Adrenal gland (tissue), 19 donors: ENCODE measurements at places on chromosomes 1 and 21.

- DNase-seq, result no peak
- no peak overlapping the region for H3K27ac ChIP-seq
- no peaks in the 10 kb centered on the region for H3K36me3 ChIP-seq
- H3K27me3 ChIP-seq, result no peaks in the 10 kb centered on the region
- no peaks in the 10 kb centered on the region for H3K4me1 ChIP-seq
Measured at GRCh38 chr1:47362828-47363227, 29.2 kb downstream of the CMPK1 start.

DNA sequence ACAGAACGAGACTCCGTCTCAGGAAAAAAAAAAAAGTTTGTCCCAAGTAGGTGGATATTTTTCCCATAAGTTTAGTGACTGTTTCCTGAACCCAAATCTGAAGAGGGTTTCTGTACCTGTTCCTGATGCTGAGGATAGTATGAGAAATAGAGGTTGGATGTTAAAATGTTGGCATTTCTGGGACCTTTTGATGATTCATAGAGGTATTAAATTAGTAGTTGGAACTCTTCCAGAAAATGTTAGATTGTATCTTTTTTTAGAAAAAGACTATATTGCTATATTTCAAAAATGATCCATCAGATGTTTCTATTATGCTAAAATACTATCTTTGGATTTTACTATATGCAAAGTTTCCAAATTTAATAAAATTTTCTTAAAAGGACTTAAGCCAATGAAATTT is 2.9 kb upstream of the CENPL start:
- H3K4me3 ChIP-seq, result no peak overlapping the region
- H3K27me3 ChIP-seq, result no peaks in the 10 kb centered on the region
- H3K4me1 ChIP-seq, result peaks cover 7% of the 10 kb centered on the region
- H3K27ac ChIP-seq, result no peak overlapping the region

GRCh38 chr1:15524021-15524282 is at the start of gene CASP9:
Gene CASP9 (minus strand): TSS chr1:15524215. CDS start chr1:15524200, 15 bp downstream.
- no peak for DNase-seq
- no peaks in the 10 kb centered on the region for H3K36me3 ChIP-seq
- peak within 1 kb of the TSS; percentile 94 for H3K27ac ChIP-seq
- no peak within 1 kb of the TSS for H3K4me3 ChIP-seq

DNA sequence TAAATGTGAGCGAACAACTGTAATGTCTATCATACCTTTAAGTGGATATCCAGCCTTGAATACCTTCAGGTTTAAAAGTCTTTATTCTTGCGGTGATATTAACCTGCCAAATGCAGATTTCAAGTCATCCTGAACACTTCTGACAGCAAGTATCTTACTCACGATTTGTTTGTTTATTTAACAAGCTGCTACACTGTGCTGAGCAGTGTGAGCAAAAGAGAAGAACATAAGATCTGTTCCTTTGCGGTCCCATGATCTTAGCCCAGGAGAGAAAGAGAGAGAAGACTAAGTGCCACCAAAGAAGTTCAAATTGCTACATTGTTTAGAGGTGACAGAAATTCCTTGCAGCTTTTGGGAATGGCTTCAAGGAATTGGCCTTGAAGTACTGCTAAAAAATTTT is 9.5 kb upstream of the IL24 start:
- H3K27ac ChIP-seq, result no peak overlapping the region
- H3K36me3 ChIP-seq, result no peaks in the 10 kb centered on the region
- peaks cover 12% of the 10 kb centered on the region for H3K27me3 ChIP-seq
- H3K4me1 ChIP-seq, result no peaks in the 10 kb centered on the region
- DNase-seq, result no peak
- H3K4me3 ChIP-seq, result no peak overlapping the region

DNA sequence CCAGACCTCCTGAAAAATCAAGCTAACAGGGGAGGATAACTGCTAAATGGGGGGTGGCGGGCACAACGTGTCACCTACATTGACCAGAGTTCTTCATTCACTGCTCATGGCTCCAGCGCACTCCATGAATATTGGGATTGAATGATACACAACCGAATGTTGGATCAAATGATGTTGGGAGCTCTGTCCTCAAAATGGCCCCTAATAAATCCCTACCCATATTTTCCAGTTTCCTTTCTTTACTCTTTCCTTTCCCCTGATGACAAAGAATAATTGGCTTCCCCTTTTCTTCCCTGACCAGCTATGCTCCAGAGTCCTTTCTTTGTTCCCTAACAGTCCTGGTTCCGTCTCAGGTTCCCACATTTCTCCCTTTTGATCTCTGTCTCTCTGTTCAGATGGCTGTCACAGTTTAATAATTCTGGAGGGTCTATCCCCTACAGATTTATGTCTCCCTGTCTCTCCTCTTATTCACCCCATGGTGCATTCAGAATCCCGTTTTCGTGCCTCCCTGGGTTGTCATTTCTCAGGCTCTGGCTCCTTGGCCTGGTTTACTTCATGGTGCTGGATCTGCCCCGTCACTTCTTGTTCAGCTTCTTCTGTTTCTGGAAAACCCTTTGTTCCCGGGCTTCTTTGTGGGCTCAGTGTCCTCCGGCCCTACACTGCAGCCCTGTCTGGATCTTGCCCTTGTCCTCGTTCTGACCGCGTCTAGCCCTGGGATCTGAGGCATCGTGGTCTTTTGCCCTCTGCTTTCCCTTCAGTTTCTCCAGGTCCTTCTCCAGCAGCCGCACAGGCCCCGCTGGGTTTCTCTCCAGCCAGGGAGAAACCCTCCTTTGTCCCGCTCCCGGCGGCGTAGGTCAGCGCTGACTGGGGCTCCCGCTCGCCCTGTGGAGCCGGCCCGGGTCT is 78.3 kb downstream of the NDUFS5 start:
- peak; percentile 32 for DNase-seq
- H3K4me1 ChIP-seq, result peaks cover 42% of the 10 kb centered on the region
- no peaks in the 10 kb centered on the region for H3K36me3 ChIP-seq
- H3K27me3 ChIP-seq, result no peaks in the 10 kb centered on the region
- peak overlapping the region; percentile 94 for H3K27ac ChIP-seq
- peak overlapping the region; percentile 94 for H3K4me3 ChIP-seq

- H3K4me1 ChIP-seq, result no peaks in the 10 kb centered on the region
- H3K36me3 ChIP-seq, result no peaks in the 10 kb centered on the region
- H3K4me3 ChIP-seq, result no peak overlapping the region
- no peaks in the 10 kb centered on the region for H3K27me3 ChIP-seq
- no peak overlapping the region for H3K27ac ChIP-seq
Measured at GRCh38 chr1:175818929-175819328, 75.5 kb upstream of the TNR start.

DNA sequence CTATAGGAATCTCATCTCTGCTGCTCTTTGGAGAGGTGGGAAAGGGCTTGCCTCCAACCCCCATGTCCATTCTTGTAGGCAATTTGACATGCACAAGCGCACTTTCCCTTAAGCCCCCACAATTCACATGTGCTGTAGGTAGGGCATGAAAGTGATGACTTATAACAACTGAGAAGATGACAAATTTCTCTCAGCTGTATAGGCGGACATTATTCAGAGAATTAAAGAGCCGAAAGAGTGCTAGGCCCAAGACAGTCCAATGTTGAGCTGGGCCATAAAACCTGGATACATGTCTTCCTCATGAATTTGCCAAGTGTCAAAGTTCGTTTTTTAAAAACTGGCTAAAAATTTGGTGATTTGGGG is 106.3 kb upstream of the LYPLAL1 start:
- H3K27ac ChIP-seq, result no peak overlapping the region
- no peaks in the 10 kb centered on the region for H3K27me3 ChIP-seq
- H3K36me3 ChIP-seq, result no peaks in the 10 kb centered on the region
- no peaks in the 10 kb centered on the region for H3K4me1 ChIP-seq
- no peak overlapping the region for H3K4me3 ChIP-seq
- no peak for DNase-seq

- DNase-seq, result no peak
- no peak overlapping the region for H3K4me3 ChIP-seq
- no peak overlapping the region for H3K27ac ChIP-seq
- no peaks in the 10 kb centered on the region for H3K36me3 ChIP-seq
- peaks cover 24% of the 10 kb centered on the region for H3K4me1 ChIP-seq
Measured at GRCh38 chr1:117681093-117681900, 75.4 kb downstream of the TENT5C start.

GRCh38 chr1:199612976-199613774 is 414.3 kb upstream of the NR5A2 start:
- H3K4me1 ChIP-seq, result no peaks in the 10 kb centered on the region
- DNase-seq, result no peak
- no peaks in the 10 kb centered on the region for H3K27me3 ChIP-seq
- no peaks in the 10 kb centered on the region for H3K36me3 ChIP-seq
- H3K4me3 ChIP-seq, result no peak overlapping the region

GRCh38 chr1:208233546-208233945 is 10.6 kb downstream of the PLXNA2 start:
- H3K36me3 ChIP-seq, result no peaks in the 10 kb centered on the region
- peaks cover 14% of the 10 kb centered on the region for H3K4me1 ChIP-seq
- no peak overlapping the region for H3K27ac ChIP-seq
- no peaks in the 10 kb centered on the region for H3K27me3 ChIP-seq
- DNase-seq, result no peak

GRCh38 chr21:45032977-45033710 is 41.2 kb upstream of the ADARB1 start:
- no peaks in the 10 kb centered on the region for H3K4me1 ChIP-seq
- peak overlapping the region; percentile 70 for H3K27ac ChIP-seq
- H3K4me3 ChIP-seq, result no peak overlapping the region
- H3K27me3 ChIP-seq, result no peaks in the 10 kb centered on the region

DNA sequence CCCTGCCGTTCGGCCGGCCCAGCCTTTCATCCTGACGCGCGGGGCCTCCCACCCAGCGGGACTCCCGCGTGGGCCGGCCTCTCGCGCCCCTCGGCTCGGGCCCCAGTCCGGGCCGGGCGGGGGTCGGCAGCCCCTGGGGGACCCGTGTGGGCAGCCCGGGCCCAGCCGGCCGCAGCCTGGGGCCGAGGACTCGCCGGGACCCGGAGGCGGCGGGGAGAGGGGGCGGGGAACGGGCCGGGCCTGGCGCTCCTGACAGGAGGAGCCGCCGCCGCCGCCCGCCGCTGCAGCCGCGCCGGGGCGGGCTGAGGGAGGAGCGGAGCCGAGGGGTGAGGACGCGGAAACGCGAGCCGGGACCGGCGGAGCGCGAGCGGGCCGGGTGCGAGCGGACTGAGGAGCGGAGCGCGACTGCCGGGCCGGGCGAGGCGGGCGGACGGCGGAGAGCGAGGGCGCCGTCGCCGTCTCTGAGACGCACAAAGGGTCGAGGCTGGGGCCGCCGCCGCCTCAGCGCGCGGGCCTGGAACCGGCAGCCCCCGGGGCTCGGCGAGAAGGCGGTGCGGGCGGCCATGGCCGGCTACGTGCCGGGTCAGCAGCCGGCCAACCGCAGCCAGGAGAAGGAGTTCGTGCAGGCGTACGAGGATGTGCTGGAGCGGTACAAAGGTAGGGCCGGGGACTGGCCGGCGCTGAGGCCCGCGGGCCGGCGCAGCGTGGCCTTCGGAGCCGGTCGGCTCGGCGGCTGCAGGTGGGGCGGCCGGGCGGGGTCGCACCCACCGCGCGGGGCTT is 79.1 kb downstream of the NDUFS5 start:
- peak overlapping the region; percentile 63 for H3K4me3 ChIP-seq
- H3K4me1 ChIP-seq, result peaks cover 63% of the 10 kb centered on the region
- peak; percentile 82 for DNase-seq
- peak overlapping the region; percentile 94 for H3K27ac ChIP-seq

DNA sequence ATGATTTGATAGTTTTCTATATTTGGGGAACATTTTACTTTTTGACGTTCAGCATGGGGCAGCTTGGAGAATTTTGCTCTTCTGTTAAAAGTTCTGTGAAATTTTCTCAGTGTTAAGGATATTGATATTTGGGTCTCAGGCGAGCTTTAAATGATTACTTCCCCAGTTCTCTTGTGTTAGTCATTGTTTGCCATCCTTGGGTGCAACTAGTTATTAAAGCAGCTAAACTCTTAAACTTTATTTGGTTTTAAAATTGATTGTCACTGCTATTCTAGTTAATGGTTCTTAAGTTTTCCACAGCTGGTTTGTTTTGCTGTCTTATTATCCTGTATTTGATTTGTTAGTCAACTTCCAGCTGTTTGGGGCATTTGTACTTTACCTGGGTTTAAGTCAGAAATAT is 9.0 kb downstream of the COG2 start:
- DNase-seq, result no peak
- no peaks in the 10 kb centered on the region for H3K36me3 ChIP-seq
- no peak overlapping the region for H3K27ac ChIP-seq
- H3K27me3 ChIP-seq, result no peaks in the 10 kb centered on the region
- peaks cover 15% of the 10 kb centered on the region for H3K4me1 ChIP-seq
- H3K4me3 ChIP-seq, result no peak overlapping the region

GRCh38 chr1:206686478-206687249 is 2.0 kb downstream of the MAPKAPK2 start:
- no peak for DNase-seq
- H3K27ac ChIP-seq, result peak overlapping the region; percentile 93
- H3K27me3 ChIP-seq, result no peaks in the 10 kb centered on the region
- H3K4me3 ChIP-seq, result peak overlapping the region; percentile 84
- H3K4me1 ChIP-seq, result peaks cover 57% of the 10 kb centered on the region

GRCh38 chr1:25109531-25109951 is 122.8 kb downstream of the SYF2 start:
- no peaks in the 10 kb centered on the region for H3K4me1 ChIP-seq
- H3K4me3 ChIP-seq, result no peak overlapping the region
- peaks cover 6% of the 10 kb centered on the region for H3K27me3 ChIP-seq
- DNase-seq, result no peak
- H3K27ac ChIP-seq, result no peak overlapping the region

- H3K27ac ChIP-seq, result no peak overlapping the region
- H3K27me3 ChIP-seq, result no peaks in the 10 kb centered on the region
- H3K4me3 ChIP-seq, result no peak overlapping the region
- no peak for DNase-seq
- no peaks in the 10 kb centered on the region for H3K4me1 ChIP-seq
Measured at GRCh38 chr1:94119796-94120569, 965 bp downstream of the ABCA4 start.

DNA sequence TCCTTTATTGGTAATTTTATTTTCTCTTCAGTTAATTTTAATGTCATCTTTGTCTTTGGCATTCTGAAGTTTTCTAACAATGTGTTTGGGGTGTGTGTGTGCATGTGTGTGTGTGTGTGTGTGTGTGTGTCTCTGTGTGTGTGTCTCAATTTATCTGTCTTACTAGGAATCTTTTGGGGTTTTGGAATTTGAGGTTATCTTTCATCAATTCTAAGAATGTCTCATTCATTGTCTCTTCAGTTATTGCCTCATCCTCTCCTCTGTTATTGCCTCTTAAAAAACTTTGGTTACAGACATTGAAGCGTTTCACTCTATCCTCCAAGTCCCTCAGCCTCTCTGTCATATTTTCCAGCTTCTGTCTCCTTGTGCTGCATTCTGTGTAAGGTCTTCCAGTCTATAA is 18.1 kb upstream of the SAMD13 start:
- H3K4me3 ChIP-seq, result no peak overlapping the region
- peaks cover 4% of the 10 kb centered on the region for H3K4me1 ChIP-seq
- DNase-seq, result no peak
- H3K27me3 ChIP-seq, result no peaks in the 10 kb centered on the region
- no peaks in the 10 kb centered on the region for H3K36me3 ChIP-seq

GRCh38 chr1:231094421-231094820 is 54.4 kb upstream of the FAM89A start:
- no peak for DNase-seq
- no peaks in the 10 kb centered on the region for H3K4me1 ChIP-seq
- H3K27ac ChIP-seq, result no peak overlapping the region
- H3K4me3 ChIP-seq, result no peak overlapping the region

- DNase-seq, result no peak
- peaks cover 19% of the 10 kb centered on the region for H3K27me3 ChIP-seq
- no peaks in the 10 kb centered on the region for H3K4me1 ChIP-seq
- no peaks in the 10 kb centered on the region for H3K36me3 ChIP-seq
- H3K27ac ChIP-seq, result no peak overlapping the region
- no peak overlapping the region for H3K4me3 ChIP-seq
Measured at GRCh38 chr21:44916965-44917364, 3.7 kb downstream of the ITGB2 start.

- H3K36me3 ChIP-seq, result no peaks in the 10 kb centered on the region
- peak; percentile 17 for DNase-seq
- H3K4me3 ChIP-seq, result no peak overlapping the region
Measured at GRCh38 chr1:102550729-102551384, 554.1 kb upstream of the OLFM3 start.
